Stimulated activated CD4-positive, alpha-beta T cell treated with anti-CD3 and anti-CD28 coated beads, Interleukin-4, amount 100 ng/mL, for 1 hour (primary cell): ENCODE measurements at places on chromosomes 7 and 10.

DNA sequence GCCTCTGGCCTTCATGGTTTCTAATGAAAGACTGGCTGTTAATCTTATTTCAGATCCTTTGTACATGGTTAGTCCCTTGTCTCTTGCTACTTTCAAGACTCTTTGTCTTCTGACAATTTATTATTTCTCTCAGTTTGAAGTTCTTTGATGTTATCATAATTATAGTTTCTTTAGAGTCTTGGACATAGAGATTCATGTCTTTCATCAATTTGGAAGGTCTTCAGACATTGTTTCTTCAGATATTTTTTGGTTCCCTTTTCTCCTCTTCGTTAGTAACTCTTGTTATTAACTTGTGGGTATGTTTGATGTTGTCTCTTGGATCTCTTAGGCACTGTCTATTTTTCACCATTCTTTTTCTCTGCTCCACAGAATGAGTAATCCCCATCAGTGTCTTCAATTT is 8.7 kb downstream of the ZNF37A start:
- no peak for DNase-seq

- no peak for DNase-seq
These were observed 30.9 kb upstream of the CREB5 start for GRCh38 chr7:28381466-28381865.

GRCh38 chr10:84563868-84564267 is 235.5 kb downstream of the CCSER2 start:
- no peak for DNase-seq

DNA sequence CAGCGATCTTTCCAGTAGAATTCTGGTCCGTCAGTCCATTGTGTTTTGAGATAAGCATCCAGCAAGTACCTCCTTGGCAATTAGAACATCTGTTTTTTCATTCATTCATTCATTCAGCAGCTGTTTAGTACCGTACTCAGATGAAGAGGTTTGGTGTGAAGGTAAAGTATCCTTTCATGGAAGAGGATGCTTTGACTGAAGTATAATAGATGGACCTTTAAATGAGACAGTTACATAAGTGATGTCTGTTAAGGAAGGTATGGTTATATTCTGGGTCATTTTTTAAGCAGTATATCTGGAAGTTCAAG is 1.2 kb downstream of the MAPK8 start:
- no peak for DNase-seq

- no peak for DNase-seq
These were observed 21.4 kb downstream of the MAD1L1 start for GRCh38 chr7:2211259-2211880.

GRCh38 chr7:37495574-37496184 is 47.0 kb upstream of the ELMO1 start:
- no peak for DNase-seq

DNA sequence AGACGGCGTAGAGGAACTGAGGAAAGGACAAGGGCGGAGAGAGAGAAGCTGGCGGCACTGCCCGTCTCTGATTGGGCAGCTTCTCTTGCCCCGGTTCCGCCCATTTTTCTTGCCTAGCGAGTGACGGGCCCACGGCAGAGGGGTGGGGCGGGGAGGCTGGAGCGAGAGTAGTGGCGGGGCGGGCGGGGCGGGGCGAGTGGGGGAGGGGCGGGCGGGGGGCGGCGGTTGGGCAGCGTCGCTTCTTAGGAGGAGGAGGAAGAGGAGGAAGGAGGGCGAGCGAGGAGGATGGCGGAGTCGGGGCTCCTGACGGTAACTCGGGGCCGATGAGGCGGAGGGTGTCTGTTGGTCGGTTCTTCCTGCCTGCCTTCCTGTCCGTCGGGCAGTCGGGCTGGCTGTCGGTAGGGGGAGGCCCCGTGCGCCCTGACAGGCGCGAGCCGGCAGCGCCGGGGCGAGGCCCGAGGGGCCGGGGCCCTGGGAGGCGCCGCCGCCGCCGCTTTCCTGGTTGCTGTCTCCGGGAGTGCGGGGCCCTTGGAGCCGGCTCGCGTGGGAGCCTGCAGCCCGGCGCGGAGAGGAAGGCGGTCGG is at the start of gene SHOC2:
TSS of gene SHOC2 (plus strand) at position 256 of the 583 bp plus-strand sequence. CDS start 44,755 bp downstream, outside the sequence.
- DNase-seq = peak; percentile 96

DNA sequence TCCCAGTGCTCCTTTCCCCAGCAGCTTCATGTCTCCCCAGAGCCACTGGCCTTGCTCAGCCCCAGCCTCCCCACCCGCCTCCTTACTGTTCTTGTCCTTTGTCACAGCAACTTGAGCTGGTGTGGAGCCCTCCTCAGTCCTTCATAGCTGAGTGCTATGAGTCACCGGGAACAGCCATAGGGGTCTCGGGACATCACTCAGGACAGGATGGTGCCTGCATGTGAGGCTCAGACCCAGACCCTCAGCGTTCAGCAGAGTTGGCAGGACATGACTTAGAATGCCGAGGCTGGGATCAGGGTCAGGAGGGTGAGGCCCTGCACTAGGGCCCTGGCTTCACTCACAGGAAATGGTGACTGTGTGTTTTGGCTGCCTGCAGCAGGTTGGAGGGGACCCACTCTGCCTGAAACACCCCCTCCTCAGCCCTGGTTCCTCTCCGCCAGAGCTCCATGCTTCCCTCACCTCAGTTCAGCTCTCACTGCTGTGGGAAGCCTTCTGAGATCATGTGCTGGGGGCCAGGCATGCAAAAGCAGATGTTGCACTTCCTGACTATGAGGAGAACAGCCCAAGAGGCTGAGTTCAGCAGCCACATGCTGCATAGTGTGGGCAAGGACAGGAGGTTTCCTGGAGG is 40.7 kb upstream of the GJD4 start:
- no peak for DNase-seq

DNA sequence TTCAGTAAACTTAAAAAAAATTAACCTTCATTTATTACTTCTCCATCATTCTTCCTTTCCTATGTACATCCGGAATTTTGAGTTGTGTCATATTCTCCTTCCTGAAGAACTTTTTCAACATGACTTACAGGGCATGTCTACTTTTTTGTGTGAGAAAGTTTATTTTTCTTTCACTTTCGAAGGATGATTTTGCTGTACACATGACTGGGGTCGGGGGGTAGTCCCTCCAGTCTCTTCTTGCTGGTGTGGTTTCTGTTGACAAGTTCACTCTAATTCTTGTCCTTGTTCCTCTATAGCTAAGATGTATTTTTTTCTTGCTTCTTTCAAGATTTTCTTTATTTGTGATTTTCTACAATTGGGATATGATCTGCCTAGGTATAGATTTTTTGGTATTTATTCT is 55.8 kb downstream of the INPP5A start:
- no peak for DNase-seq

GRCh38 chr10:62650411-62650810 is 154.1 kb upstream of the ADO start:
- DNase-seq = no peak
